NCI-H2107 (cell line): ENCODE measurements at places on chromosomes 12 and 14.

- no peak for DNase-seq
Observed at GRCh38 chr14:75643985-75644384, 16.7 kb downstream of the ERG28 start.

DNA sequence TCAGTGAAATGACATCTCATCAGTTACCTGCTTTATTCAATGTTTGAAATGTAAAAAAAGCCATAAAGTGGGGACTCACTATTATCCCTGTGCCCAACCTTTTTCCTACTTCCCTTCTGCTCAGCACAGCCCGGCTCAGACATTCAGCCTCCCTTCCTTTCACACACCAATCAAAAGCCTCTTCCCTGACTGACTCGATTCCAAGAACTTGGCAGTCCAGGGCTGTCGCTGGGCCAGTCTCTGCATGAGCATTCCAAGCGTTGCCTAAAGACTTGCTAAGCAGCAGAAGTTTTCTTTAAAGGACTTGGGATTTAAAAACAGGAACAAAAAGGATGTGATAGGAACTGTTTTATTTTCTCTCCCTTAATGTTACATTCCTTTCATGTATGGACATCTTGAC lies 22.7 kb downstream of the ITPR2 start:
- no peak for DNase-seq

GRCh38 chr14:100212476-100213333 lies 26.2 kb upstream of the YY1 start:
- no peak for DNase-seq

DNA sequence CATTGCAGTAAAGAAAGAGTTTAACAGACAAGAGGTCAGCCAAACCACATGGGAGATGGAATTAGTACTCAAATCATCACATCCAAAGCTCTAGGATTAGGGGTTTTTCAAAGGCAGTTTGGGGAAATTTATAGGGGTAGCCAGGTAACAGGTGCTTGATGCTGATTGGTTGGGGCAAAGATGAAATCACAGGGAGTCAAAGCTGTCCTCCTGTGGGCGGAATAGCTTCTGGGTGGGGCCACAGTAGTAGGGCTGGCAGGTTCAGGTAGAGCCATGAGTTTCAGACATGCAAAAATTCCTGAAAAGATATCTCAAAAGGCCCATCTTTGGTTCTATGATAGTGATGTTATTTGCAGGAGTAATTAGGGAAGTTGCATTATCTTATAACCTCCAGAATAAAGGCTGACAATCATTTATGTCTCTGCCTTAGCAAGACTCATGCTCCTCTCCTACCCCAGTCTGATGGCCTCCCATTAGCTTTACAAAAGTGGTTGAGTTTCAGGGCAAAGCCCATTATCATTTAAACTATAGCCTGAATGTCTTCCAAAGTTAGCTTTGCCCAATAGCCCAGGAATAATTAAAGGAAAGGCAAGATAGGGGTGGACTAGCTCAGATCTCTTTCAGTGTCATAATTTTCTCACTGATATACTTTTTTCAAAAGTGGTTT lies 42.1 kb upstream of the CNTN1 start:
- no peak for DNase-seq

GRCh38 chr12:109861689-109862314 lies 18.5 kb downstream of the GLTP start:
- no peak for DNase-seq
